ENCODE measurements at places on chromosomes 12 and 14.

DNA sequence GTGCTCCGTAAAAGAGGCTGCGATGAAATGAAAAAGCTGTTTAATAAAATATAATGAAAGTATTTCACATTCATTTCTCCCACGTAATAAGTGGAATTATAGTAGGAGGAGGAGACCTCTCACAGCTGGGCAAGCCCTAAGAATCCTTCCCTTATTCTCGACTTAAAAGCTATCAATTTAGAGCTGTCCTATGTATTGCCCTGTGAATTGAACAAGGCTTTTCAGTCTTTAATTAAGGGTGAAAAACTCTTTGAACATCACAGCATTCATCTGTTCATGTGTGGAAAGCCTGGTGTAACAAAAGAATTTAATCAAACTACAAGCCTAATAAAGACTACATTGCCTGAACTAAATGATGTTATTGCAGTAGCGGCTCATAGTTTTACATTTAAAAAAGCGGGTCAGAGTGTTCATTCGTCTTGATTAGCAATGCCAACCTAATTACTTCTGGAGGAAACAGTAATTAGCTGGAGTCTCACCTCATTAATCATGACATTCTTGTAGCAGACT lies 142.0 kb downstream of the ETNK1 start:
- DNase-seq: no peak

- no peak for DNase-seq
These were observed 415.2 kb upstream of the OR4E1 start for GRCh38 chr14:22088614-22089342.

DNA sequence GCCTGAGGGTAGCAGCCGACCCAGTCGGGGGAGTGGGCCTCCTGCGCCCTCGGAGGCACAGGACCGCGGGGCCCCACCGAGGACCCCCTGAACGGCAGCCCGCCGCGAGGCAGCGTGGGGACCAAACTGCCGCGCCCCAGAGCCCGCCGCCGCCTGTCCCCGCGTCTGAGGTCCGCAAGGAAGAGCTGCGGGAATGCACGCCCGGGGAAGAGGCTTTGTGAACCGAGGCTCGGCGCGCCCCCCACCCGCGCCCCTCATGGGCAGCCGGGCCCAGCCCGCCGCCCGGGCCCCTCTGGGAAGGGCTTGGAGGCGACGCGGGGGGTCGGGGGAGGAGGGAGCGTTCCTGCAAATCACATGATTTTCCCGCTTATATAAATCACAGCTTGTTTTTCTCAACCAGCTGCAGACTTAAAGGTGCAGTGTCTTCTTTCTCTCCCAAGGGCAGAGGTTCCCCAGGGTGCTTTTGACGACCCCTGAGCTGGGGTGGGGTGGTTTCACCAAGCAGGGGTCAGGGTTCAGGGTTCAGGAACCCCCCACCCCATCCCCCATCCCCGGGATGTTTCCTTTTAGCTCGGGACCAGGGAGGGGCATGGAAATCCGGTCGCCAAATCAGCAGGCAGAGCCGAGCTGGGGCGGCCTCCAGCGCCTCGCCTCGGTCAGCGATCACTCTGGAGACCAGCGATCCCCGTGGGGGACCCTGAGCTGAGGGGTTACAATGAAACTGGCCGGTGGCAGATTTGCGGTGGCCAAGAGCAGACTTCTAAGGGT lies 44.7 kb upstream of the ATP23 start:
- DNase-seq: no peak

- no peak for DNase-seq
These were observed 117.6 kb downstream of the CMAS start for GRCh38 chr12:22163594-22163993.

DNA sequence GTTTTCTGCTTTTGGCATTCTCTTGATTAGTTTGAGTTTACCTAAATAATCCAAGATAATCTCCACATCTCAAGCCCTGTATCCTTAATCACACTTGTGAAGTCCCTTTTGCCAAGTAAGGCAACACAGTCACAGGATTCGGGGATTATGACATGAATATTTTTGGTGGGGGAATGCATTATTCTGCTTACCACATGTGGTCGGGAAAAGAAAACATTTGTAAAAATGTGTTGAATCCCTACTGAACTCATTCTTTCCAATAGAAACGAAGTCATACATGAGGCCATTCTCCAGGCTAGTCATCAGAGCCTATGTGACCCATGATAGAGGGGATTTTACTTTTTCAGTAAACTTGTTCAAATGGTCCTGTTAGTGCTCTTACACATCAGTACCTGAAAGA lies 58.5 kb upstream of the PRICKLE1 start:
- no peak for DNase-seq

GRCh38 chr14:55514819-55515490 lies 65.1 kb upstream of the KTN1 start:
- no peak for DNase-seq

DNA sequence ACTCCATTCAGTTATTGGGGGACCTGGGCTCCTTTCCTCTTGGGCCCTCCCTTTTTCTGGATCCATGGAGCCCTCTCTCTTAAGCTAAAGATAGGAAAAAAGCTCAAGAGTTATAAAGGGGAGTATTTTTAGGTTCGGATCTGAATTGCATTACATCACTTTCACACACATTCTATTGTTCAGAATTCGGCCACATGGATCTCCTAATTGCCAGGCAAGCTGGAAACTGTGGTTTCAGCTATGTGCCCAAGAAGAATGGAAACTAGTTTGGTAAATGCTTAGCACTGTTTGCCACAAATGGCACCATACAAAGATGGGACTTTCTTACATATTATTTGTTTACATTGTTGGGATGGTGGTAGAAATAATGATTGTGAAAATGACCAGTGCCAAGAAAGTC lies 145.6 kb downstream of the LRIG3 start:
- no peak for DNase-seq

DNA sequence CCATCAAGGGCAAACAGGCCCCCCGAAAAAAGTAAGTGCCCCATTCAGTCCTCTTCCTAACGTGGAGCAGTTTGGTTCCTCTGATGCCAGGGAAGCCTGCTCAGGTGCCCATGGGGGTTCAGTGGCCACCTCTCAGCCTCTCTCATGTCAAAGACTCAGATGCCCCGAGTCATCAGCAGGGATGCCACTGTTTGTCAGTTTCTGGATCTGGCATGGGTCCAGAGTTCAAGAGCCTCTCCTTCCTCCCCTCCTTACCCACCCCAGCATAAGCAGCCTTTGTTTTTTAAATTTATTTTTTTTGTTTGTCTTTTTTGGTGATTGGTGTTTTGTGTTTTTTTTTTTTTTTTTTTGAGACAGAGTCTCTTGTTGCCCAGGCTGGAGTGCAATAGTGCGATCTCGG lies 11.3 kb downstream of the KMT5A start:
- no peak for DNase-seq

- peak; percentile 29 for DNase-seq
These were observed 15.4 kb downstream of the PXN start for GRCh38 chr12:120249875-120250795.

DNA sequence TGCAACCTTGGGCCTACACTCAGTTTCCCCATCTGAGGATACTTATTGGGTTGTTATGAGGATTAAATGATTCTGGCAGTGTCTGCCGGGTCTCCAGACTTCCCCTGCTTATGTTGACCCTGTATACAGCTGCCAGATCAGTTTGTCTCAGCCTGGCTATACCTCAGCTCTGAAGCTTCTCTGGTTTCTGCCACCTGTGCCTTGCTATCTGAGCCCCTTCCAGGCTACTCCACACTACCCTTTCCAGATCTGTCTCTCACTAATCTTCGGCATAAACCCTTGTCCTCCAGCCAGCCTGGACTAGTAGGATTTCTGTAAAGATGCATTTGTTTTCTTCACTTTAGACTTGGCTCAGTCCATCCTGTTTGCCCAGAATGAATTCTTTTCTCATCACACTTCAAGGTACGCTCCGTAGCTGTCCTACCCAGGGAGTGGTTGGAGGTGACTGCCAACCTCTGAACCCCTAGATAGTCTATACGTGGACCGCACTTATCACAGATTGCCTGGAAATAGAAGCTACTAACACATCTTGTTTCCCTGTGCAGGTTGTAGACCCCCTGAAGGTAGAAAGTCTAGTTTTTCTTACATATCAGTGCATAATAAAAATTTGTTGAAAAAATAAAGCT lies 422.4 kb downstream of the RAD51B start:
- no peak for DNase-seq

DNA sequence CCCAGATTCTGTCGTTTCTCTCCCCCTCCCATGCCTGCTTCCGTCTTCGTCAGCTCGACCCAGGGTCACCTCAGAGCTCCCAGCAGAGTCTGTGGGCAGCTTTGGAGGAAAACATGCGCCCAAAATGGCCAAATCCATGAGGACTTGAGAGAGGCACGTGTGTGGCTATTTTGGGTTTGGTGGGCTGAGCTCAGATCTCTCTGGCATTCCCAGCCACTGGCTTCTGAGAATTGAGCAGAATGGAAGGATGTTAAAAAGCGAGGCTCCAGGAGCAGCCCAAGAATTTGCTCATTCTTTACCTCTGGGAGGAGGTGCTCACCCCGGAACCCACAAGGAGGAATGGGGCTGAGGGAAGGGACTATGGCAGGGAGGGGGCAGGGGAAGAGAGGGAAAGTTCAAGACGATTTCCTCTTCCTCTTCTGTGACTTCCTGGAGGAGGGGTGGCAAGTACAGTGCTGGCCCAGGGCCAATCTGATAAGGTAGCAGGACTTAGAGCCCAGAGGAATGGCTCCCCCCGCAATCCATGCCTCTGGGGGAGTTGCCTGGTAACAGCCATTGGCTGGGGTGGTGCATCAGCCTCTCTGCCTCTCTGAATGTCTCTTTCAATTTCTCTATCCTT lies 20.1 kb downstream of the TSPAN9 start:
- no peak for DNase-seq
